ENCODE measurements at places on chromosomes 7 and 10.

GRCh38 chr10:92218569-92218968, 72.3 kb downstream of the CPEB3 start:
- DNase-seq: no peak

DNA sequence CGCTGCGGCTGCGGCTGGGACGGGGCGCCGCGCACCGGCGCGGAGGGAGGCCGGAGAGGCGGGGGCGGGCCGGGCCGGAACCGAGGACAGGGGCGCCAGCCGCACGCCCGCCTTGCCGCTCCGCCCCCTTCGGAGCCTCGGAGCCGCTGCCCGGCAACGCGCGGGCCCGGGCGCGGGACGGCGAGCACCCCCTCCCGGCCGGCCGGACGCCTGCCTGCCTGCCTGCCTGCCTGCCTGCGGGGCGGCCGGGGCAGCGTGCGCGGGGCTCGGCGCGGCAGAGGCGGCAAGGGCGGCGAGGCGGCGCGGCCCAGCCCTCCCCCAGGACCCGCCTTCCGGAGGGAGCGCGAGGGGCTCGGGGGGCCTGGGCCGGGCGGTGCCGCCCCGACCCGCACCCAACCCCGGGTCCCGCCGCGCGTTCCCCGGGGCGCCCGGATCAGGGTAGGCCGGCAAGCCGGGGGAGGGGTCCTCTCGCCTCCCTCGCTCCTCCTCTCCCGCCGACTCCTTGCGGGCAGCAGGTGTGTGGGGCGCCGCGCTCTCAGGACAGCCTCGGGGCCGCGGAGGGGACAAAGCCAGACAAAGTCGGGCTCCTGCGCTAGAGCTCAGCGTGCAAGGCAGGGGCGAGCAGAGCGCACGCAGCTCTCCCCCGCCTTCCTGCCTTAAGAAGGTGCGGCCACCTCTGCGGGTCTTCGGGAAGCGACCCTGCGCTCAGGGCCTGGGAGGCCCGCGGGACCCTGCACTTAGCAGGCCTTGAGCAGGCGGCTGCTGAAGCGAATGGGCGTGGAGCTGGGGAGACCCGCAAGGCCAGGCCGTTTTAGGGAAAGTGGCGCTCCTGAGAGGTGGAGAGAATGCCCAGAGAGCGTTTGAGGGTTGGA, at the start of gene KIAA1549:
KIAA1549 (minus strand) TSS at position 58 of the 872 bp plus-strand sequence. CDS start 120 bp downstream, outside the sequence.
- DNase-seq: peak; percentile 86

- DNase-seq: peak; percentile 96
Observed at GRCh38 chr7:101017064-101017777, 2.7 kb upstream of the MUC17 start.

GRCh38 chr10:70928140-70928539, 39.8 kb upstream of the PCBD1 start:
- no peak for DNase-seq

DNA sequence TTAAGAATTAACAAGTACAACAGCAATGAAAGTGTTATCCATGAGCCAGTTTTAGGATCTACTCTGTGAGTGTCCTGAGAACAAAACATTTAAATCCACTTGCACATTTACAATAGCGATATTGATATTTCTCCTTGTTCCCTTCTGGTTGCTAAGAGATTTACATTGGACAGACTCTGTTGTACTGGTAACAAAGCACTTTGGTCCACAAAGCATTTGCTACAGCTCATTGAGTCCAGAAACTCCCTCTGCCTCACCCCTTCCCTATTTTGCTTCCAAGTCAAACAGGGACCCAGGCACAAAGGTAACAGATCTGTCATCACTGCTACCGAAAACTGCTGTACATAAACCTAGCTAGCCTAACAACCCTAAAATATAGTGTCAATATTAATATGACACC, 2.1 kb downstream of the ANK3 start:
- no peak for DNase-seq

GRCh38 chr10:9228771-9229170, 1174.3 kb downstream of the GATA3 start:
- DNase-seq: no peak

DNA sequence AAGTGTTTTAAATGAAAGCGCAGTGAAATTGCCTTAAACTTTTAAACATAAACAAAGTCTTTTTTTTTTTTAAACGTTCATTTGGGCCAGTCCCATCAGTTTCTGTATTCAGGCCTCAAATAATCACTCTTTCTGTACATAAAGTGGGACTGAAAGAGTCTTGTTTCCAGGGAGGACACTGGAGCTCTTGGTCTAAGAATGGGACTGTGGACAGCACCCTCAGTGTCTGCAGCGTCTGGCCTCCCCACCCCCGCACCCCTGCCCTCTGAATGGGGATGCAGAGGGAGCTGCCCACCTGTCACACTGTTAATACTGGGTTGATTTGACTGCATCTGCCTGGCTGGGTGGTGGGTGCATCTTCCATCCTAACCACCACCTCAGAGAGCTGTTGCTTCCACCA, 5.2 kb downstream of the ZNF365 start:
- DNase-seq: no peak

DNA sequence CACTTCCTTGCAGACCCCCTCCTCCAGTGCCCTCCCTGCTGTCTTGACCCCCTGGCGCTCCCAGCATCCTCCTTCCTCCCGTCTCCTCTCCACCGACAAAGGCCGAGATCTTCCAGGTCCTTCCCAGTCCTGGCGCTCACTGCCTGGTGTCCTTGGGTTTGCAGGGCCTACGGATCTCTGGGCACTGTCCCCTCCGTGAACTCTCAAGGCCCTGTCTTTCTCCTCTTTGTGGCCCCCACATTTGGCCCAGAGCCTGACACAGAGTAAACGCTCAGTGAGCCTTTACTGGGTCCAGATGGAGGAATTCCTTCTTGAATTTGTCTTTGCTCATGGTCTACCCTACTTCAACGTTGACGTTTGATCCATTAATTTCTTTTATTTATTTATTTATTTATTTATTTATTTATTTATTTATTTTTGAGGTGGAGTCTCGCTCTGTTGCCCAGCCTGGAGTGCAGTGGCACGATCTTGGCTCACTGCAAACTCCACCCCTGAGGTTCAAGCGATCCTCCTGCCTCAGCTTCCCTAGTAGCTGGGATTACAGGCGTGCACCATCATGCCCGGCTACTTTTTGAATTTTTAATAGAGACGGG, 29.7 kb downstream of the TMEM270 start:
- no peak for DNase-seq

GRCh38 chr10:29285624-29286051, 3.2 kb upstream of the LYZL1 start:
- no peak for DNase-seq

DNA sequence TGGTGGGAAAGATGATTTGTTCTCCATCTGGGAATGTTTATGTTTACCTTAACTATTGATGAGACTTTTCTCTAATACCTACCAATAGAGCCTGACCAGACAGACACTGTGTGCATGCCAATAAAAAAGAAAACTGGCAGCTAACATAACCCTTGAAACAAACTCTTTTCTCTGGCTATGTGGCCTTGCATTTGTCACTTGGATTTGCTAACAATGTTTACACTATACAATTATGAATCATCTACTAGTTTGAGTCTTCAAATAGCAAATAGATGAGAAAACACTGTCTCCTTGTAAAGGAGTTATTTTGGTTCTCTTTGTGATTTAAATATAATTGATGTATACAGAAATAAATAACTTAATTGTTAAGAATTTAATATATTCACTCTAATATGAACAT, 273.1 kb downstream of the SEMA3D start:
- no peak for DNase-seq

Data from suppressor macrophage treated with lipopolysaccharide for 1 hour (primary cell).